ENCODE measurements at places on chromosomes 3 and 15.

GRCh38 chr15:94414916-94415315 lies 183.6 kb downstream of the MCTP2 start:
- no peak for DNase-seq

DNA sequence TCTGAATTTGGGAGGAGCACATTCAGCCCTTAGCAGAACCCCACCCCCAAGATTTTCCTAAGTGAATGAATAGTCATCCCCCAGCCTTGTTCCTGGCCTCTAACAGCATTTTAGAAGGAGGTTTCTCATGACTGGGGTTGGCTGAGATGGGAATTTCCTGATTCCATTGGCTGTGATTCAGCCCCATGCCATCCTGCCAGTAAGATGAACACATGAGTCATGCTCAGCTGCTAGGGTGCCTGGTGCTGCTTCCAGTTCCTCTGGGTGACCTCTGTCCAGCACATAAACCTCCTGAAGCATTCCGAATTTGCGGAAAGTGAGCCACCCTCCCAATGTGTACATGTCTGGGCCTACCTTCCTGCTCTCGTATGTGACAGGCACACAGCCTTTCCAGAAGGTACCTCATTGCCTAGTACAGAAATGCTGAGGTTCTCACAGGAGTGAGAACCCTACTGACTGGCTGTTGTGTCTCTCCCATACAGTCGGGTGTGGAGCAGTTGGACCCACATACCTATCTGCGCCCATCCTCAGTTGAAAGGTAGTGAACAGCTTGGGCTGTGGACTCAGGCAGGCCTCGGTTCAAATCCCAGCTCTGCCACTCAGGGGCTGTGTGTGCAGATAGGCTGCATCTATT lies 91.7 kb downstream of the APBA2 start:
- DNase-seq = no peak

DNA sequence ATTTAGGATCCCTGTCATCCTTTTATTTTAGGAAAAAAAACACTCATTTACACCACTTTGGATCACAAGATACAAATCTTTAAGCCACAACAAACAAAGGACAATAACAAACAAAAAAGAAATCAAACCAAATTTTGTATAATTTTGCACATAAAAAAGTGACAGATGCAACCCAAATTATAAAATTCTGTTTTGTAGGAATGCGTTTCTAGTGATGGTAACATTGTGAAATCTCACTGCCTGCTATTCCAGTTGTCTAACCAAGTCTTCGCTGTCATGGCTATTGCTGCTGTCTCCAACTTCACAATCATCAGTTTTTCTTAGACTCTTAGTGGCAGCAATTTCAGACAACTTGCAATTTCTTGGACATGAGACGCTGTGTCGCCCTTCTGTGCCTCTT lies 58.3 kb upstream of the ARL6 start:
- DNase-seq = no peak

DNA sequence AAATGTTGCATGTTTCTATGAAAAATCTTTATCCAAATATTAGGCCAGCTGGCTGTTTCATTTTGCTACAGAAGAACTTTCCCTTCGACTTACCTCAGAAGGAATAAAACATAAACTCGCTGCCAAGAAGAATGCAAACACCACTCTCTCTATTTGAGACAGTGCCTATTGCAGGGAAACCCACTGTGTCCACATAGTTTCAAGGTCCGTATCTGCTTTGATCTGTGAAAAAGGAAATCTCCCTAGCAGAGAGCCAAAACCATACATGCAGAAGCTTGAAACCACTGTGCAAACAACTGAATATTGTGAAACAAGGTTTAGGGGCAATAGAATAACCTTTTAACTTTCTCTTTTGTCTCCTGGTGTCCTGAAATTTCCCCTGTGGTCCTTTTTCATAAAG lies 35.0 kb upstream of the CAPN7 start:
- DNase-seq = no peak

DNA sequence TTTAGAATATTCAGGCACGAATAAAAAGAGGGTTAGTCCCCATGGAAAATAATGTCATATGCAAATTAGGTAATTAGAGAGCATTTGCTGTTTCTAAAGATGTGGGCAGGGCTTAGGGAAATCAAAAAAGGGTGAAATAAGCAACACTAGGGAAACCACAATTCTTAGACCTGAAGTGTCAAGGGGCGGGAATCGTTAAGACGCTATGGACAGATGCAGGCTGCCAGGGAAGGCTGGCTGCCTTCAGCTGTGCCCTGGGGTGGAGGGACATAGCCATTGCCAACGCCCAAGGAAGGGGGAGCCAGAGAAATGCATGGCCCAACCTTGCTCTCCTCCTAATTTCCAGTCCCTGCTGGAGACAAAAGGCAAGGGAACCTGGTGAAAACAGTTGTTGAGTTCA lies 141.7 kb upstream of the PROK2 start:
- no peak for DNase-seq

GRCh38 chr3:152071924-152072323 lies 196.8 kb upstream of the MBNL1 start:
- DNase-seq = no peak

- no peak for DNase-seq
Observed at GRCh38 chr15:73803806-73804205, 50.7 kb upstream of the INSYN1 start.

DNA sequence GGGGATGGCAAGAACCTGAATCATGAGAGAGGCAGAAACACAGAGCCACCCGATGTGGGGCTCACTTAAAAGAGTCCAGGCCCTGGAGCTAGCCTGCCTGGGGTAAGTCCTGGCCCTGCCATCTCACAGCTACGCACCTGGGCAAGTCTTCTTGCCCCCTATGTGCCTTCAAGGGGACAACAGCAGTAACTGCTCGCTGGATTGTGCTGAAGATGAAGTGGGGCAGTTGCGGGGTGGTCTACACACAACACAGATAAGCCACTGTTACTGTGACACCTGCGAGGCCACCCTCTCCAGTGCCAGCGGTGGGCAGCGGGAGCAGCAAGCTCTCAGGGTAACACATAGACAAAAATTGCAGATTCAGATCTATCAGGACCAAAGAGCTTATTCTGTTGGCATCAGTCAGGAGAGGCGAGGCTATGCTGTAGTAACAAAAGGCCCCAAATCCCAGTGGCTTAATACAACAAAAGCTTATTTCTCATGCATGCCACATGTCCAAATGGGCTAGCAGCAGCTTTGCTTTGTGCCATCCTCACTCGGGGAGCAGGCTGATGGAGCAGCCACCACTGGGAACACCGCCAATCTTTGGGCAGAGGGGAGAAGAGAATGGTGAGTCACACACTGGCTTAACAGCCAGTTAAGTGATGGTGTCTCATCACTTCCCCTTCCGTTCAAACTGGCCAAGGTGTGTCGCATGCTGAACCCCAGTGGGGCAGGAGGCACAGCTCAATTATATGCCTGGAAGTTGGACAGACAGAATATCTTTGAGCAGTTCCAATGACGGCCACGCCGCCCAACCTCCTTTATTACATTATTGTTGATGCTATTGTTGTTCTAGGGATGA lies 78.3 kb downstream of the WNT7A start:
- DNase-seq = no peak

DNA sequence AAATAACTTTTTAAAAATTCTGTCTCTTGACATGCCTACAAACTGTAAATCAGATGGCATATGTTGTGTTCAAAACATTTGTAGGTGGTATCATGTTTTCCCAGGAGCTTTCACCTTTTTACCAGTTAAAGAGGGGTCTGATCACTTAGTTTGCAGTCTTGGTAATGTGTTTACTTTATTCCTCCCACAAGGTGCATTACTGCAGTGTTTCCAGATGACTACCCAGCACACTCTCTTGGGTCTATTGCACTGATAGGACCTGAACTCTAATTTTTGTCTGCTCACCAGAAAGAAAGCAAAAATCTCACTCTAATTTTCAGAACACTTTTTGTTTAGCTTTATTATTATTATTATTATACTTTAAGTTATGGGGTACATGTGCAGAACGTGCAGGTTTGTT lies 734.1 kb downstream of the GBE1 start:
- no peak for DNase-seq

- DNase-seq = peak; percentile 23
Observed at GRCh38 chr15:84633311-84634227, 20.5 kb downstream of the WDR73 start.

DNA sequence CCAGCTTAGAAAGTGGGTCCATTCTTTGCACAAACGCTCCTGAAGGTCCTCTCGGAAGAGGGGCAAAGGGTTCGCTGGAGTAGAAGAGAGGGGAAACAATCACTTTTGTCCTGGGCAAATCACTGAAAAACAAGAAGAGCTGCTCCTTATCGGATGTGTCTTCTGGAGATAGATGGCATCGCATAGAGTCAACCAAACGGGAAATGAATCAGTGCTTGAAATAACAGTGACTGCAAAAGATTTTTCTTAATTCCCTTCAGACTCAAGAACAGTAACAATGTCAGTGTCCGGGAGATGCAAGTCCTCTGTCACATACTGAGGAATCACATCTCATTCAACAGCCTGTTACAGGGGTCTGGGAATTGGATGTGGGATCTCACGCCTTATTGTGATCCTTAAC lies 78.8 kb upstream of the PCSK6 start:
- DNase-seq = no peak

DNA sequence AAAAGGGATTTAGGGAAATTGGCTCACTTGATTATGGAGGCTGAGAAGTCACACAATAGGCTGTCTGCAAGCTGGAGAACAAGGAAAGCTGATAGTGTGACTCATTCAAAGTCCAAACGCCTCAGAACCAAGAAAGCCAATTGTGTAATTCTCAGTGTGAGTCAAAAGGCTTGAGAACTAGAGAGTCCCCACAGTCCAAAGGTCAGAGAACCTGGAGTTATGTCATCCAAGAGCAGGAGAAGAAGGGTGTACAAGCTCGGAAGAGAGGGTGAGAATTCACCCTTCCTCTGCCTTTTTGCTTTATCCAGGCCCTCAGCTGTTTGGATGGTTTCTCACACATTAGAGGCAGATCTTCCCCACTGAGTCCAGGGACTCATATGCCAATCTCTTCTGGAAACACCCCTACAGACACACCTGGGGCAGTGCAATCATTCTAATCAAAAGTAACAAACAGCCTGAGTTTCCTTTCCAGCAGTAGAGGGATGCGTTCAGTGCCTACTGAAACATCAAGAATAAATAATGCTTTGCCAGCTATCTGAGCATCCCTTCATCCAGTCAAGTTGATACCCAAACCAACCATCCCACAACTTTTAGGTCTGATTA lies 271.5 kb downstream of the SATB1 start:
- no peak for DNase-seq

DNA sequence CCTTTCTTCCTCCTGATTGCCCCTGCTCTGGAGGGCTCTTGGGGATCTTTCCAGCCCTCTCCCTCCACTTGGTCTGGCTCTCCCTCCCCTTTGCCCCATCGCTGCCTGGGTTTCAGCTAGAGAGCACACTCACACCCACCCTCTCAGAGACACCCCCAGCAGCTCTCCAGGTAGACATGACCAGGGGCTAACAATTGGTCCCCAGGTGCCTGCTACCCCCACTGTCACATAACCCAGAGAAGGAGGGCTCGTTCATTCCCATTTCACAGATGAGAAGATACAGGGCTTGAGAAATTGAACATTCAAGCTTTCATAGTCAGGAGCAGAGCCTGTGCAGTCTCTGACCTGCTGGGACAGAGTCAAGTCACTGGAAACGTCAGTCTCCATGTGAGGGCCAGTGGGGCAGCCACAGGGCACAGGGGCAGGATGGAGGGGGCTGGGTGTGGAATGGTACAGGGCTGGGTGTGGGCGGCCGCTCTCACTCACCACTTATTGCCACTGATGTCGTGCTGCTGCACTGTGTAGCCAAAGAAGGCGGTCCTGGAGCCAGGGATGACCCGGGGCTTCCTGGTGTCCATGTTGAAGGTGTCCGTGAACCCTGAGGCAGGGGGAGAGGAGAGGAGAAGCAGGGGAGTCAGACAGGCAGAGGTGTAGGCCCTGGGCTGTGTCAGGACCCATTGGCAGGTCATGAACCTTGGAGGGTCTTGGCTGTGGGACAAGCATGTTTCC lies 29.4 kb downstream of the ITGA11 start:
- no peak for DNase-seq

DNA sequence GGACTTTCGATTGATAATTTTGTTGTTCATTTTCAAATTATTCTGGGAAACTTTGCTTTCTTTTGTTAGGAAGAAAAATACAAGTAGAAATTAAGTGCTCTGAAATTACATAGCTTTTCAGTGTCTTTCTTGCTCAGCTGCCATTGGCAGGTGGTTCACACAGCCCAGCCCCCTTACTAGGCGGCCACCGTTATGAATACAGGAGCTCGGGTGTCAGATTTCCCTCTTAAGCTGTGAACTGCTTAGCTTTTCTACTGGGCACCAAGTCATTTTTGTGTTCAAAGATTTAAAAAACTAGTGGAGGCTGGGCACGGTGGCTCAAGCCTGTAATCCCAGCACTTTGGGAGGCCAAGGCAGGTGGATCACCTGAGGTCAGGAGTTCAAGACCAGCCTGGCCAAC lies 55.2 kb downstream of the HMG20A start:
- DNase-seq = no peak

DNA sequence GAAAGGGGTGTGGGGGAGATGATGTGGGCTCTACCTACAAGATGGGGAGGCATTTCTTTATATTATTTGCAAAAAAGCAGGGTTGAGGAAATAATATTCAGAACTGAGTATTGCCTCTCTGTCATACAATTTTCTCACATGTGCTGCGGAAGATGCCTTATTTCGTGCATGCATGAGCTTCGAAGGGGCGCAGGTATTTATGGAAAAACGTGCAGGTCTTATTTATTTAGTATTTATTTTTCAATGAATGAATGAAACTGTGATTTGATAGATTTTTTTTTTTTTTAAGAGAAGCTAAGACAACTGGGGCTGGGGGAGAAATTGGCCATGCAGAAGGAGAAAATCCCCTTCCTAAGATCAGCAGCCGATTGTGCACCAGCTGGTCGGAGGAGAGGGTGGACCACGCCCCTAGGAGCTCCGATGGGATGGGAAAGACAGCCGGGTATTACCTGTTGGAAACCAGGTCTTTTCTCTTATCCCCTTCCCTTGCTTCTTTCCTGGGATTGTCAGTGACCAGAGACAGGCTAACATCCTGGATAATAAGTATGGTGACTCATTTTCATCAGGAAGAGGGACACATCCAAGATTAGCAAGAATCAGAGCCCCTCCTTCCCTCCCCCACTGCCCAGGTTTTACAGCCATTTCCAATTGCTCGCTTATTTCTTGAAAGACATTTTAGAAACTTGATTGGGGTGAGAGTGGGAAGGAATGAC lies 875 bp downstream of the GAP43 start:
- no peak for DNase-seq

- DNase-seq = no peak
Observed at GRCh38 chr3:55169608-55170072, 241.8 kb upstream of the LRTM1 start.

DNA sequence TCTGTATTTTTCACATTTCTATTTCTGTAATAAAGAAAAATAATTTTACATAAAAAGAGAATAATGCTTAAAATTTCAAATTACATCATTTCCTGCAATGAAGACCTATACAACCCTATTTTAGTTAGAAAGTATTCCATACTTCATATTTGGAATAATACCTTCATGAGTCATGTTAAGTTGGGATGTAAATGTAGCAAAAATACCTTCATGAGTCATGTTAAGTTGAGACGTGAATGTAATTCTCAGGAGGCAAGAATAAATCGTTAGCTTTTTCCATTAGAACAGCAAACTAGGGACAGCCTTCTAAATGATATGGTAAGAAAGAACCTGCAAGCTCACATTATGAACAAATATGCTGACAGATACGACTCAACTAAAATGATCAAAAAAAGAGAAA lies 91.9 kb downstream of the NAALADL2 start:
- no peak for DNase-seq

GRCh38 chr3:195790901-195791300 lies 20.8 kb downstream of the MUC4 start:
- DNase-seq = no peak
